ENCODE measurements at places on chromosomes 5 and 9.

DNA sequence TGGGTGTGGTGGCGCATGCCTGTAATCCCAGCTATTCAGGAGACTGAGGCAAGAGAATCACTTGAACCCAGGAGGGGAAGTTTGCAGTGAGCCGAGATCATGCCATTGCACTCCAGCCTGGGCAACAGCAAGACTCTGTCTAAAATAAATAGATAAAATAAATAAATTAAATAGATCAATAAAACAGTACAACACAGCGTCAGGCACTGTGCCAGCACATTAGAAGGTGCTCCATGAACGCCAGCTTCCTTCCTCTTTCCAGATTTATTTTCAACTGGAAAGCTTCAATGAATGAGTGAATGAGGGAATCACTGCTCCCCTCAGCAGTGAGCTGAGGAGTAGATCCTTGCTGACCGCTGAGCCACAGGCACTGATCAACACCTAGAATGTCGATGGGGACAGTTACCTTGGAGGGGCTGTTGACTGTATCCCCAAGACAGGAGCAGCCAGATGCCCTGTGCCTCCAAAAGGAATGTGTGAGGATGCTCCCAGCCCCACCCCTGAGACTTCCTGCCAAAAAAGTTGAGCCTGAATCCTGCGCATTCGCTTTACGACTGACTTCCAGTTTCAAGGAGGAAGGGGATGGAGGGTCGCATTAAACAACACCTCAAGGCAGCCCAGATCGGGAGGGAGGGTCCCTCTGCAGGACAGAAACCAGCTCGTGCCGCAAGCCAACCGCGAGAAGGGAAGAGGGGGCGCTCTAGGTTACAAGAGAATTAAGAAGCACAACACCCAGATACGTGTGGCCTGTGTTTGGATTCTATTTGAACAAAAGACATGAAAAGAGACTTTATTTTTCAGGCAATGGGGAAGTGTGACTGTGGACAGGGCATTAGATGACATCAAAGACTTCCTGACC is 54.0 kb upstream of the CNOT6 start:
- no peak for DNase-seq

DNA sequence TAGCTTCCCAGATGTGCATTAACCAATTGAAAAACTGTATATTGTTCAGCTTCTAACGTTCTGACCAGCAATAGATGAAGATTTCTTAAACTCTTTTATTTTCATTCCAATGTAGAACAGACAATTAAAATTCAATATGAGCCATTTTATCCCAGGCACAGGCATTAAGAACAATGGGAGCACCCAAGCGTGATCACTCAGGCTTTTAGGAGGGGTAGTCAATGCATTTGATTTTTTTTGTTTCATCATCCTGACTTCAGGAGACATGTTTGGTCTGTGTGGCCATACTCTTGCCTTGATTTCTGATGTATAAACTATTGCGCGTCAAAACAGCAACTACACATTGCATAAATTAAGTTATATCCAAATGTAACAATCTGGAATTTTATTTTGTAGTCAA is 653.0 kb upstream of the RORB start:
- DNase-seq, result no peak

GRCh38 chr9:128002959-128003358 is 22.2 kb upstream of the EEIG1 start:
- DNase-seq, result no peak

DNA sequence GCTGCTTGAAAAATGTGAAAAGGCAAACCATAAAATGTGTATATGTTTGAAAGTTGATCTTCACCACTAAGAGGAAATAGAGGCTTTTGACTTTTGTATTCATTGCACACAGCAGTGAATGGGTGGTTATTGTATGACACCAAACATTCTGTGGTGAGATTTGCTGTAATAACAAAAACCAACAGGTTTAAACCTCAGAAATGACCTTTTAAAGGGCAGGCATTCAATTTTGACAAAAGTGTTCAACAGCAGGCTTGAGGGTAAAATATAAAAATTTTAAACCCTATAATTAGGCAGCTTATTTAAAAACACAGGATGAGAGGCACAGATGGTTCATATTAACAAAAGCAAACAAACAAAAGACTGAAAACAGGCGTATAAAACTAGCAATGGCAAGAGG is 128.1 kb upstream of the NUDT12 start:
- DNase-seq, result no peak

GRCh38 chr5:60026161-60026560 is 132.6 kb upstream of the PDE4D start:
- no peak for DNase-seq

GRCh38 chr5:172002840-172003512 is 3.5 kb downstream of the FBXW11 start:
- no peak for DNase-seq

GRCh38 chr5:91137647-91138046 is 245.5 kb downstream of the ARRDC3 start:
- DNase-seq, result no peak

- DNase-seq, result no peak
Measured at GRCh38 chr5:132229236-132229635, 1.6 kb upstream of the P4HA2 start.

DNA sequence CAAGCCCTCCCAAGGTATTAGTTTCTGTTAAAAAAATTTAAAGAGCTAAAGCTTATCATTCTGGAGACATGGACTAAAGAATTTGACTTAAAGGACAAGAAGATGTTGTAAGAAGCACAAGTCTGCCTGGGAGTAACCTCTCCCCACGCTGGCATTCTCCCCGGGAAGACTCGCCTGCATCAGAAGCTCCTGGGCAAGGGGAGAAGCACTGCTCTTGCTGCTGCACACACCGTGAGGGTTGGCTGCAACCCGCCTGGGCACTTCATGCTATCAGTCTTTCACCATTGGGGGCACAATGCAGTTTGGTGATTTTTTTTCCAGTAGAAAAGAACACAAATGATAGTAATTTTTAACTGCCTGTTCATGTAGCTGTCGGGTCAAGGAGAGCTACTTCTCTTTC is 192.5 kb upstream of the PANK3 start:
- no peak for DNase-seq

- no peak for DNase-seq
Measured at GRCh38 chr5:133706506-133707430, 94.4 kb upstream of the FSTL4 start.

DNA sequence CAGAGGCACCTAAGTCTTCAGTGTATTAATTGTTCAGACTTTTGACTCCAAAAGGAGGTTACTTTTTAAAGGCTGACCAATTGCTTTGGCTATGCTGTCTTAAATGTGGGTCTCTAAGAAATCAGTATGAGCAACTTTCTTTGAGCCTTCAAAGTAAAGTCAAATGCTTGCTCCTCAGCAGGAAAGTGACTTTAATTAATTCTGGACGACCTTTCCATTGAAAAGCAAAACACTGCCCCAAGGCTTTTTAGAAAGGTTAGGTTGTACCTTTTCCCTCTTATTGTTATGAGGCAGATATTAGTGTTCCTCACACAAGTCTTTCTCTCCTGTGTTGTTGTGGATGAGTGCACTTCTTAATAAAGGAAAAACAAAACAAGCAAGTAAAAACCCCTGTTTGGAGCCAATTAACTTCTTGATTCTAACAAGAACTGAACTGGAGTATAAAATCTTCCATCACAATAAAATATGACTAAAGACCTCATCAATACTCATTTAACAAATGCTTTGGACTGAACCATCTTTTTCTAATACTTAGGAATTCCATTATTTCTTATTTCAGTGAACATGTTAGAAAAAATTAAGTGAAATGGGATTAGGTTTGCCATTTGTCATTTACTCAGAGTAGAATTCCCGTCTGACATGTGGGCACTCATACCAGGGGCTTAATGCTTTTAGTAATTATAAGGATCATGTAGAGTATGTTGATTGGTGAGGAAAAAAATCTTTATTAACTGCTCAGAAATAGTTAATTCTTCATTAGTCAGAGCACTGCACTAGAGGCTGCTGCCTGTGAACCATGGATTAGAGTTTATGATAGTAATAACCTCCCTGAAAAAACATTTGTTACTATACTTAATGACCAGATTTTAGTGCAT is 159.1 kb upstream of the ZNF608 start:
- DNase-seq, result no peak

- no peak for DNase-seq
Measured at GRCh38 chr9:37284636-37285035, 137.9 kb upstream of the GRHPR start.

DNA sequence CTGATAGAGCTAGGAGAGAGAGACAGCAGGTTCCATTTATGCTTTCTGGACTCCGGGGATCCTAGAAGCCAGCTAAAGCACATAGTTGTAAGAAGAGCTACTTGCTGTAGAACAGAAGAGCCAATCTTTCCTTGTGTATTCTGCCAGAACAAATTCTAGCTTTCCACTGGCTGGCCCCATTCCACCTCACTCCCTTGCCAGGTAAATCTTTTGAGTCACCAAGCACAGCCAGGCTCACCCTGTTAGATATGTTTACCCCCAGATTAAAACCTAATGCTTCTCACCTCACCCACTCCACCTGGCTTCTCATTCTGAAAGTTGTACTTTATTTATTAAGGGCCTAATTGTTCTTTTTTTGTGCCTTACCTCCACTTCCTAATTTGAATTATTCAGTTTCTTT is 48.9 kb upstream of the CHD1 start:
- DNase-seq, result no peak

DNA sequence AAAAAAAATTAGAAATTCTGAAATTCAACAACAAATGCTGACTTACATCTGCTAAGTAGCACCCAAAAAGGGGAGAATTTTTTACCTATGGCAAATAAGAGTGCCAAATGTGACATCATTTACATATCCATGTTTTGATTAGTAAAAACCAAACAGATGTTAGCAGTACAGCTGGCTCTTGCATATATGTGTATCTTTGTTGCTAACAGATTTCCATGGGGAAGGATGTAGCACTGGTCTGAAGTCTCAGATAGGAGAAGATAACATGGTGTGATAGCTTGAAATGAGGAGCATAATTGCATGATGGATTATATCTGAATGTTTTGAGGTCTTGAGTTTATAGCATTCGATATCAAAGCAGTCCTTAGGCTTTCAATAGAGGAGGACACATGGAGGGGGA is 17.5 kb downstream of the PIK3R1 start:
- no peak for DNase-seq

DNA sequence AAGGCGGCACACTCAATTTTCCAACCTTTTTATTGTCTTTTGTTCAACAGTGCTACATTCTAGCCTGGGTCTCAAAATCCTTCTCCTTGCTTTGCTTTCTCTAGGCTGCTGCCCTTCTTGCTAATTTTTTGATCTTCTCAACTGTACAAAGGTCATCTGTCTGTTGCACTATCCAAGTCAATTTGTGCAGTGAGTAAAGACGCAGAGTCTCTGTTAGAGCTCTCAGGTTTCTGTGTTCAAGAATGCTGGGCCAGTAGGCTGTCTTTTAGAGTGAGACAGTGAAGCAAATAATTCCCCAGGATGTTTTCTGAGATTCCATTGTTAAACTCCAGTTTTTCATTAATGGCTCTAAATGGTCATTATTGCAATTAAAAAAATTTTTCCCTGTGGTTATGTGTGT is 255.7 kb upstream of the ACTBL2 start:
- no peak for DNase-seq

DNA sequence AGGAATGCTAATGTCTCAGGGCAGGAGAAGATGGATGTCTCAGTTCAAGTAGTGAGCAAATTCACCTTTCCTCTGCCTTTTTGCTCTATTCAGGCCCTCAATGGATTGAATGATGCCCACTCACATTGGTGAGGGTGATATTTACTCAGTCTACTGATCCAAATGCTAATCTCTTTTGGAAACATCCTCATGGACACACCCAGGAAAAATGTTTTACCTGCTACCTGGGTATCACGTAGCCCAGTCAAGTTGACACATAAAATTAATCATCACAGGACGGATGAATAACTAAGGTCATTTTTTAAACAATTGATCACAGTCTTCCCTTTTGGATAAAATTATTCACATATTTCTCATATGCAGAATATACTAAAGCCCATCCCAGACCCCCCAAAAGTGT is 63.0 kb upstream of the JAK2 start:
- DNase-seq, result no peak

GRCh38 chr5:179264053-179264782 is 81.0 kb downstream of the ADAMTS2 start:
- no peak for DNase-seq

DNA sequence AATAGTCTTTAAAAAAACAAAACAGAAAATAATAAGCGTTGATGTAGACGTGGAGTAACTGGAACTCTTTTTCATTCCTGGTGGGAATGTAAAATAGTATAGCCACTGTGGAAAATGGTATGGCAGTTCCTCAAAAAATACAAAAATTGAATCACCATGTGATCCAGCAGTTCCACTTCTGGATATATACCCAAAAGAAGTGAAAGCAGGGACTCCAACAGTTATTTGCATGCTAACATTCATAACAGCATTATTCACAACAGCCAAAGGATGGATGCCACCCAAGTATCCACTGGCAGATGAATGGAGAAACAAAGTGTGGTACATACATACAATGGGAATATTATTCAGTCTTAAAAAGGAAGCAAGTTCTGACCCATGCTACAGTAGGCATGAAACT is 4.2 kb upstream of the PHF2 start:
- no peak for DNase-seq

DNA sequence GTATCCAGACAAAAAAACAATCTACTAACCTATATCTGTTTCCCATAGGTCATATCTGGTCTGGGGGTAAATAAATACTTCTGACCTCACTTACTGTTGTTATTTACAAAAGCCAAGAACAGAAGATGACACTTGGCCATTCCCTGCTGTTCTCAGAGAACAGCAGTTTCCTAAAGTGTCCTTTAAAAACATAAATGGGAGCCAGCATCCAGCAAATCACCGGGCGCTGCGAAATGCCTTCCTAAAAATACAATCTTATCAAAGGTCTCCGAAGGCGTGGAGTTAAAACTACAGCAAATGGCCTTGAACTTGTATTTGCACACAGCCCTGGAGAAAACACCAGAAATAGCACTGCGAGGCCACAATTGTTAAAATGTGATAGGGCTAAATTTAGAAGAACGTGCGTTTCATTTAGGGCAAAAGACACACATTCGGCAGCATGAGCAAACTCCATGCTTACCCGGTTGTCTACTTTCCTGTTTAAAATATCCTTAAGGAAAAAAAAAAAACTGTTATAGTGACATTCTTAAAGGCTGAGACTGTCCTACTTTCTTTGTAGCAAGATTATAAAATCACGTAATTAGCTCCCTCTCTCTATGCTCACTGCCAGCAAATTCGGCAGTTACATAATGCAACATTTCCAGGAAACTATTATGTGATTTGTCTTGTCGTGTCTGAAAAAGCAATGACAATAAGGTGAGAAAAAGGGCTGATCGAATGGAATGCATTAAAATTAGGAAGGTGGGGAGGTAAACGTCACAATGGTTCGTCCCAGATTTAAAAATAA is 1.5 kb downstream of the NFIL3 start:
- DNase-seq, result peak; percentile 41

DNA sequence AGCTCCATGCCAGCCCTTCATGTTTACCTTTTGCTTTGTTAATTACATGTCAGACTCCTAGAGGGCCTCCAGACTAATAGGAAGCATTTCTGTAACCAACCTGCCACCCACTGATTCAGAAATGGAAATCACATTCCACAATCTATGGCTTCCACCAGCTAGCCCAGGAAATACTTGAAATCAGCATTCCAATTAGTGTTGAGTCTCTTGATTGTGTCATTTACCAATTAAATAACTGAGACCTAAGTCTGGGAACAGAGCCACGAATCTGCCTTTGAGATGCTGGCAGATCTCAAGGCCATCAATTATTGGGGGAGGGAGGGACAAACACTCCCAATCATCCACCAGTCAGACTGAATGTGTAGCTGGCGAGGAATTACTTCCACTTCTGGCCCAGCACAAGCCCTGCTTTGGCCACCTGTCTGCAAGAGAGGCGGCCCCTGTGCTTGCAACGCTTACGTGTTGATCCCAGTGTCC is 27.4 kb upstream of the SAP30L start:
- DNase-seq, result no peak

GRCh38 chr5:1521671-1522600 is 1.8 kb downstream of the LPCAT1 start:
- peak; percentile 29 for DNase-seq

- no peak for DNase-seq
Measured at GRCh38 chr9:78050421-78050820, 18.8 kb upstream of the GNAQ start.

Measured in lung microvascular endothelial cell (primary cell).